ENCODE measurements at places on chromosomes 4 and X.

- no peak for DNase-seq
These were observed 9.1 kb downstream of the RPGR start for GRCh38 chrX:38318196-38318595.

DNA sequence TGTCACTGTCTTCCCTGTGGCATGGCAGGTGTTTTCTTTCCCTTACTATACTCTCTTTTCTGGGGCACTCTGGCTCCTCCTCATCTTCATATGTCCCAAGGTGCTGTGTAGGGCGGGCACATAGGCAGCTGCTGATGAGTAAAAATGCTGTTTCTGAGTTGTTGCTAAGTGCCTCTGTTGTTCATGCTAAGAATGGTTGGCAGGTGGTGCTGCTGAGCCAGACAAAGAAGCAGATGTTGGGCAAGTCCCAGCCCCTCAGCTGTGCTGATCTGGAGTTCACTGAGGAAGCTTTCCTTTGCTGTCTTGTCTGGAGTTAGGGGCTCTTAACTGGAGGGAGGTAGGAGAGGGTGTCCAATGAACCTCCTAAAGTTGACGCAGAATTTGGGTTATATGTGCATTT is 40.6 kb downstream of the HADH start:
- DNase-seq = peak; percentile 58

DNA sequence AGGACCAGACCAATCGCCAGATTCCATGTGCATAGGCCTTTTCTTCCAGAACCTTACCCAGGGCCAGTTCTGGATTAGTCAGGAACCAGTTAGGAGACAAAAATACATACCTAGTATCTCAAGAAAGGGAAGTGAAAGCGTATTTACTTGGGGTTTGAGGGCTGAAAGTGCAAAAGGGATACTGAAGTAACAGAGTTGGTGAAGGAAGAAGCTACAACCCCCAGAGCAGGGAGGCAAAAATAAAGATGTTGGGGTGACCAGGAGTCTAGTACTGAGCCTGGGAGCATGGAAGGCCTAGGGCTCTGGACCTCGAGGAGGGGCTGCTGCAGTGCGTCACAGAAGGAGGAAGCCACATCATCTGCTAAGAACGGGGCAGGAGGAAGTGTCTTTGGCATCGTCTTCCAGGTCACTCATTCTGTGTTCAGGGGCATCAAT is 38.3 kb downstream of the TKTL1 start:
- no peak for DNase-seq

DNA sequence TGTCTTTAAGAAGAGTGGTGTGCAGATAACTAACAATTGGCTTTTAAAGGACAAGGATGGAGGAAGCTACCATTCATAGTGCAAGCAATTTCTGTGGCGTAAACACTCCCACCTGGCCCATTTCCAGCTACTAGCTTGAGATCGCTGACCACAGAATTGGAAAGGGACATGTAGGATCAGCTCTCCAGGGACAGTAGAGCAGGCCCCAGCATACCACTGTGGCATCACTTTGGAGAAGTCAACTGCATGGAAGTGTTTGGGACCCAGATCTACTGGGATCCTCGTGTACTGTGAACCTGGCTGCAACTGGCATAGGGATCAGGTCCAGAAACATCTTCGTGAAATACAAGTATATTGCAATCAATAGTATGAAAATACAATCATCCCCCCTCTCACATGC is 515.0 kb downstream of the INPP4B start:
- DNase-seq = no peak

DNA sequence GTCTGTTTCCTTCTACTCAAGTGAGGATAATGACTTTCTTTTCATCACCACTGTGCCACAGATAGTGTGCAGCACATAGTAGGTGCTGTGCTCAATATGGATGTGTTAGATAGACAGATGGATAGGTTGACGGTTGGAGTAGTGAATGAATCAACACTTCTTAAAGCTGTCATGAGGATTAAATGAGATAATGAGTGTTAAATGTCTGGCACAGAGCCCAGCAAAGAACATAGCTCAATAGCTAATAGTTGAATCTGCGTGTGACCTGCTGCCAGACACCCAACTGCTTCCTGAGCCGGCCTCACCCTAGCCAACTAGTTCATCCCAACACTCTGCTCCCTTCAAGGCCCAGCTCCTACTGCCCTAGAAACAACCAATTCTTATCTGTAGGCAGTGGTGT is 67.7 kb upstream of the PJA1 start:
- DNase-seq = peak; percentile 26

DNA sequence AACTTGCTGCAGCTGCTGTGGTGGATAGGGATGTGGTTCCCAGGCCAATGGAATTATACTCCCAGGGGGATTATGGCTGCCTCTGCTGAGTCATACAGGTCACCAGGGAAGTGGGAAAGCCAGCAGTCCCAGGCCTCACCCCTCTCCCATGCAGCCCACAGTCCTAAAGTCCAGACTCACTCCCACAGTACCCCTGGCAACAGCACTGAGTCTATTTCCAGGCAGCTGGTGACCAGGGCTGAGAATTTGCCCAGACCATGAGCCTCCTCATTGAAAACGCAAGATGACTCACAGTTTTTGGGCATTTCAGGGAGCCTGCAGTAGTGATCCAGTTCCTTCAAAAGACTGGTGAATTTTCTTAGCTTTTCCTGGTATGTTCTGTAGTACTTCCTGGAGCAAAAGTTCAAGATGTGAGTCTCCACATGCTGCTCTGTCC is 137.6 kb downstream of the NPNT start:
- peak; percentile 40 for DNase-seq

- peak; percentile 79 for DNase-seq
These were observed 65.1 kb downstream of the LHFPL1 start for GRCh38 chrX:112614640-112615039.
